ENCODE measurements at places on chromosomes 6 and 20.
A peak's percentile ranks its signal among the peaks of the same experiment; 100 is the strongest.

- DNase-seq = no peak
These were observed 28.3 kb downstream of the MAS1 start for GRCh38 chr6:159919011-159919511.

- DNase-seq = no peak
These were observed 607.2 kb downstream of the HTR1B start for GRCh38 chr6:76856065-76856464.

GRCh38 chr6:12266571-12266970, 23.6 kb upstream of the EDN1 start:
- DNase-seq = no peak

DNA sequence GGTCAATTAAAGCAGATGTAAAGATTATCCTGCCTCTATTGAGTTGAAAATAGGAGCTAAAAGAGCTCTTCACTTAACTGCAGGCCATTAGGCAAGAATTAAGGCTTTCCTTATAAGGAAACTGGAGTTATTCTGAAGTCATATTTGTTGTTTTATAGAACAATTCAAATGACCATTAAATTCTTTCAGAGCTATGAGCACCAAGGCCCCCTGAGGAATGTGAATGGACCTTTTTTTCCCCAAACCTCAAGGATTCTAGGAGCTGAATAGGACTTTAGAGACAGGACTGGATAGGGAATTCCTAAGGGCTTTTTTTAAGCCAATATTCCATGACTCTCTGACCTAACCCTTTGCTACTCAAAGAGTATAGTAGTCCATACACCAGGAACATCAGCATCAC, 565.7 kb upstream of the BTBD3 start:
- no peak for DNase-seq

DNA sequence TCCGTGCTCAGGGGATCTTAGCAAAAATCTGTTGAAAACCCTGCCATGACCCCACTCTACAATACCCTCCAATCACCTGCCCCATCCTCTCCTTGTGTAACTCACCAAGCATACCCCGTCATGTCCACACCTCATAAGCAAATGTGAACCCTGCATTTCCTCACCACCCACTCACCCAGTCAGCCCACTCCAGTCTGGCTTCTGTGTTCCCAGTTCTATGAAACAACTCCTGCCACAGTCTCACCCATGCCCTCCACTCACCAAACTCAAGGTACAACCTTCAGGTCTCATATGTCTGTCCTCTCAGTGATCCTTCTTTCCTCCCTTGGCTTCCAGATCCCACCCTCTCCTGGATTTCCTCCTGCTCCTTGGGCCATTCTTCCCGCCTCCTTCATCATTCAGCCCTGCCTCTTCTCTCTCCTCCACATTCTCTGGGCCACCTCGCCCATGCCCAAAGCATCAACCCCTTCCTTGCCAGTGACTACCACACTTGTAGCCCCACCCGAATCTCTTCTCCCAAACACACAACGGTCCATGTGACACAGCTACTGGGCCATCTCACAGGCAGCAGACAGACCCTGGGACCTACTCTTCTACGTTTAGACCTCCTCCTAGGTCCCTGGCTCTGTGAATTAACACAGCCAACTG, 8.8 kb downstream of the DDRGK1 start:
- no peak for DNase-seq

DNA sequence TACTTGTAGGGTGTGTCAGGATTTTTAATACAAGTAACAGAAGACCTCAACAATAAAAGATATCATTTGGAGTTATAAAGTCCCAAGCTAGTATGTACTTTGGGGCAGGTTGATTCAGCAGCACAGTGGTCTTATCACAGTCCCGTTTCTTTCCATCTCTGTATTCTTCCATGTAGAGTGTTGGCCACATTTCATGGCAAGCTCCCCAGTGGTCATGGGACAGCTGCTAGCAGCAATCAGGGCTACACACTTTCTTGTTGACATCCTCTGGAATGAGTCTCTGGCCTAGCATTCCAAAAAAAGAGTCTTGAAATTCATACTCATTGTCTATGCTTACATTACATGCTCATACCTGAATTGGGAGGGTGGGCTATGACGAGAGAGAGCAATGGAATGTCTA, 53.2 kb downstream of the SOBP start:
- no peak for DNase-seq

GRCh38 chr6:168225471-168225911, 94.1 kb downstream of the DACT2 start:
- no peak for DNase-seq

- no peak for DNase-seq
These were observed 1.4 kb downstream of the MEA1 start for GRCh38 chr6:43012364-43012763.

GRCh38 chr6:26545627-26546026, 7.5 kb downstream of the HMGN4 start:
- no peak for DNase-seq

DNA sequence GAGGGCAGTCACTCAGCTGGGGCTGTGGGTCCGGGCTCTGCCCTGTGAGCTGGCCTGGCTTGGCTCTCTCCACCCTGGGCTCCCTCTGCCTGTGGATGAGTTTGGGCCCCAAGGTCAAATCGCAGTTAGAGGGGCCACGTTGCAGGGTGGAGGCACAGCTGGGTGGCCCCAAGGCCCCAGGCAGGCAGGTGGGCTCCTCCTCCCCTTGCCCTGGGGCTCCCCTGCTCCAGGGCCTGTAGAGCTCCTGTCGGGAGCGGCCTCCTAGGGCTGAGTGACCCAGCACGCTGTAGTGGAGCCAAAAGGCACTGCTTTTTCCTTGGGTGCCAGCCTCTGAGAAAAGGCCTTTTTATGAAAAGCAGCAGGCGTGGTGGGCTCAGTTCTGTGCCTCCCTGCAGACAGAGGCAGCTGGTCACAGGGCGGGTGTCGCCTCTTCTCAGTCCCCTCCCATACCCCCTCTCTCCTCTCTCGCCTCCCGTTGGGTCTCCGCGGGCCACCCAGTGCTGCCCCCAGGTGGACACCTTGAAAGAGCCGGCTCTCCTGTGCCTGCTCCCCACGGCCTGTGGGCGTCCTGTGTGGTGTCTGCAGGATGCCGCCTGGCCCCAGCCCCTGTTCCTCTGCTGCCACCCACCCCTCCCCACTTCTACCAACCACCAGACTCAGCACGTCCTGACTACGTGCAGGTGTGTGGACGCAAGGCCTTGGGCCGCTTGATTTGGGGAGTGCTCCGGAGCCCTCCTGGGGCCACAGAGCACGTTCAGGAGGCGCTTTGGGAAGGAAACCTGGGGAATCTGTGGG, 13.2 kb downstream of the SS18L1 start:
- peak; percentile 23 for DNase-seq

GRCh38 chr20:64242797-64243475, 12.6 kb upstream of the PCMTD2 start:
- no peak for DNase-seq

- DNase-seq = no peak
These were observed 336.6 kb downstream of the CDH4 start for GRCh38 chr20:61588411-61589385.

DNA sequence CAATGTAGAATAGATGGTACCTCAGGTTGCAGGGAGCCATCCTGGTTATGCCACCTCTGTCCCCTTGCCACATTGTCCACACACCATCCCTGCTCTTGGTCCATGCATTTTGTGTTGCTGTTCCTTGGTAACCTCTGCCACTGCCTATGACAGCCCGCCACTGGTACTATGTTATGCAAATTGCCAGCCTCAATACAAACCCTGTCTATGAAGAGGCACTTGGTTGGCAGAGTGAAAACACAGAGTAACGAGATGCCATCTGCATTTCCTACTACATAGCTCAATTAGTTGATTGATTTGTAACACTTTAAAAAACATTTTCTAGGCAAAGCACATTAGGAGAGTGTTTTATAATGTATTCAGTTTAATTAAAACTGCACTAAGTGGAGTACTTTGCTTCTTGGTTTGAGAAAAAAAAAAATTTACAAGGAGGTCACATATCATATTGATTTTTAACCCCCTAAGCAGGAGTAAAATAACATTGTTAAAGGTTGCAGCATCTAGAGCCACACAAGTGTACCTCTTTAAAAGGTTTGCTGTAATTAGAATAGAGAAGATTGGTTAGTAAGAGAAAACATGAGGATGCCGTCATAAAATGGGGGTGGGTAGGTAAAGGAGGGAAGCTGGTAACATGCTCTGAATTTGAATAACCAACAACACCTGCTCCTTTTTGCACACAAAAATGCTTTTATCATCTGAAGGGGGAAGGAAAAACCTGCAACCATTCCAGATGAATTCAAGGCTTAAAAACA, 817.1 kb downstream of the KIF16B start:
- no peak for DNase-seq

- no peak for DNase-seq
These were observed 223.4 kb upstream of the TAB2 start for GRCh38 chr6:149094156-149094555.

DNA sequence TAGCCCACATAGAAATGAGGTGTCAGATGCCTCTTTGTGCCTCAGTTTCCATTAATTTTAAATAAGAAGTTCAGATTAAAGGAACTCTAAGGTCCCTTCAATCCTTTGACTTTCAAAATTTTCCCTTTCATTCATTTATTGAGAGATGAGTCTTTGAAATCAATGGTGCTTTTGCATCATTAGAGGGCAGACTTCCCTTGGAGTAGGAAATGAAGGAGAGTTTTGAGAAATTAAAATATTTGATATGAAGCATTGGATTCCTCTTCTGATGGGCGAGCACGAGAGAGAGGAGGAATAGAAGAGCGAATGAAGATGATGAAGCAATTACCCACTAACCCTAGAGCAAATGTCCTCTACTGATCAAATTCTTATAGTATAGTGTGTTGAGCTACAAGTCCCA, 105.7 kb downstream of the EDN1 start:
- DNase-seq = no peak

DNA sequence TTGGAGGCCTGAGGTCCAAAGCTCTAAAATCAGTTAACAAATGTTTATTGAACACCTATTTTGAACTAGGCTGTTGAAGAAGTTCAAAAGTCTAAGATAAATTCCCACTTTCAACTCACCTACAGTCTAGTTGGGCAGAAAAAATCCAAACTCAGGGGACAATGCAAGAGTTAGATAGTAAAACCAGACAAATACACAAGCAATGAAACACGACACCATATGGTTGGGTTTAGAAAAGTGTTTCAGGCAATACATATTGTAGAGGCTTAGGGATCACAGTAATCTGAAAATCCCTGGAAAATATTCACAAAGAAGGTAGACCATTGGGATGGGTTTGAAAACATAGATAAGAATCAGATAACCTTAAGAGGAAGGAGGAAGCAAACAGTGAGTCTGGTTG, 1.3 kb upstream of the CARMIL1 start:
- no peak for DNase-seq

Data from NCI-H2081 (cell line).